Stimulated activated CD4-positive, alpha-beta T cell treated with anti-CD3 and anti-CD28 coated beads, Interleukin-1b, Interleukin-23, amount 100 ng/mL, for 1 hour (primary cell): ENCODE measurements at places on chromosomes 6 and 20.

DNA sequence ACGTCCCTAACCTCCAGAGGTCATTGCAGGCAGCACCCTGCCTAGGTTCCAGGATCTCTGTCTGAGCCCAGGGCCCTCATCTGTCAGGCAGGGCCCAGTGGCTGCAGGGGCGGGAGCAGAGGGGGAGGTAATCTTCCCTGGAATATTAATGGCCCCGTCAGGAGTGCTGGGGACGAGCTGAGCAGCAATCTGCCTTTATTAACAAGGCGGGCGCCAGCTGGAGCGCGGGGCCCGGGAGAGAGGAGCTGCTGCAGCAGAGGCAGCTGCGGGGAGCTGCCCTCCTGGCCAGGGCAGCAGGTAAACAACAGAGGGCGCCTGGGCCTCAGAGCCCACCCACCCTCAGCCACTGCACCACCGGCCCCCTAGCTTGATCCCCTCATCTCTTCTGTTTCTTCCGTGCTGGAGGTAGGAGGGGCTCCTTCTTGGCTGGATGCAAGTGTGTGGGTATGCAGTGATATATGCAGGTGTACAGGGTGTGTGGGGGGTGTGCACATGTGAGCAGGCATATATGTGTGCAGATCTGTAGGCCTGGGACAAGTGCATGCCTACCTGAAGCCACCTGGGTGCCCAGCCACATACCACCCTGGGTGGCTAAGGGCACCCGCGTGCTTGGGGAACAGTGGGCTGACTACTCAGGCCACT lies 131.8 kb upstream of the MLN start:
- DNase-seq = no peak

DNA sequence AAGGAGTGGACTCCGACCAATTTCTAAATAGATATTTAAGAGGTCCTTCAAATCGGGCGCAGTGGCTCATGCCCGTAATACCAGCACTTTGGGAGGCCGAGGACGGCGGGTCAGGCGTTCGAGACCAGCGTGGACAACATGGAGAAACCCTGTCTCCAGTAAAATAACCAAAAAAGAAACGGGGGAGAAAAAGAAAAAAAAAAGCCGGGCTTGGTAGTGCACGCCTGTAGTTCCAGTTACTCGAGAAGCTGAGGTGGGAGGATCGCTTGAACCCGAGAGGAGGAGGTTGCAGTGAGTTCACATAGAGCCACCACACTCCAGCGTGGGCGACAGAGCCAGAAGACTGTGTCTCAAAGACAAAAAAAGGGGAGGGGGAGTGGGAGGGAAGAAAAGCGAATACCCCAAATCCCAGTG lies 53.3 kb upstream of the HFE start:
- no peak for DNase-seq

DNA sequence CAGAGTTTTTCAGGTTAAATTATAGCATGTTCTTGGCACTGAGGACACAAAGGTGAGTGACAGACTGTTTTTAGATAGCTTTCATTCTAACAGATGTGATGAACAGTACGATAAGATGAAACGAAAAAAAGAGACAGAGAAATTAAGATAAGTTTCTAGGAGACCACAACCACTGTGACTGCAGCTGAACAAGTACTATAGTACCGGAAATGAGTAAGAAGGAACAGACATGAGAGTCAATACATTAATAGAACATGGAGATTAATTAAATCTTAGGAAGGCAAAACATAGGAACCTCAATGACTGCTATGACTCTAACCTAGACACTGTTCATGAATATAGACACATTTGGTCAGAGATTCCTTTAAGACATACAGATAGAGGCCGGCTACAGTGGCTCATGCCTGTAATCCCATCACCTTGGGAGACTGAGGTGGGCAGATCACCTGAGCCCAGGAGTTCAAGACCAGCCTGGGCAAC lies 40.2 kb downstream of the HBS1L start:
- DNase-seq = no peak

DNA sequence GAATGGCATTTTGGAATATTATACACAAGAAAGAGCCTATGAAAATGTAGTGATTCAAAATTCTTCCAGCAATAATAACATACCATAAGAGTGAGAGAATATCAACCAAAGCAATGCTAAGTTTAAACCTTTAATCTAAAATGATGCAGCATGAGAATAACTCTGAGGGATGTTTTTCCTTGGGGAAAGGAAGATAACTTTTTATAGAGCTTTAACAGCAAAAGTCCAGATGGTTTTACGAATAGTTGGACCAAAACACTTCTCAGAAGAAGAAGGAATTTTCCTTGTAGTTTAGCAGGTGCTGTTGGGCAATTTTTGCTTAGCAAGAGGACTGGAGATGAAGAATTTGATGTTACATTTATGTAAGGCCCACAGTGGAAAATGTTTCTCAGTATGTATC lies 1503.2 kb downstream of the HACE1 start:
- DNase-seq = no peak

GRCh38 chr6:92354270-92354829 lies 1065.0 kb downstream of the EPHA7 start:
- DNase-seq = no peak

DNA sequence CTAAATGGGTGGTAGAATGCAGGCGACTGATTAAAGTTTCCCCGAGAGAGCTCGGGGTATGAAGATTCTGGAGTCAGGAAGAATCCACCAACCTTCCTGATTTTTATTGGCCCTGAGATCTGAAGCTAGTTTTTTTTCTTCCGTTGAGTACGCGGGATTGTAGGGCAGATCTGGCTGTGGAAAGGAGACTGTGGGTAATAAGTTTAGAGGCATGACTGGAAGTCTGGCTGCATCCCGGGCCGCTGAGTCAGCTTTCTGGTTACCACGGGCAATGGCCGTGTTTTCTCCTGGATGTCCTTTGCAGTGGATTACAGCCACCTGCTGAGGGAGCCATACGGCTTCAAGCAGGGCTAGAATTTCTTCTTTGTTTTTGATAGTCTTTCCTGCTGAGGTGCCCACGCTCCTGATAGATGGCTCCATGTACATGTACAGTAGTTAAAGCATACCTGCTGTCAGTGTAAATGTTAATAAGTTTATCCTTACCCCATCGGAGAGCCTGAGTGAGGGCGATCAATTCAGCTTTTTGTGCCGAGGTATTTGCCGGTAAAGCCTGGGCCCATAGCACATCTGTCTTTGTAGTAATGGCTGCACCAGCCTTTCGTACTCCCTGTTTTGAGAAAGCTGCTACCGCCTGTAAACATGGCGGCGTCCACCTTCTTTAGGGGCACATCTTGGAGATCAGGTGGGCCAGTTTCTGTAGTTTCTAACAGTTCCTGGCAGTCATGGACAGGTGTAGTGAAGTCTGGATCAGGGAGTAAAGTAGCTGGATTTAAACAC lies 154.0 kb downstream of the TRIM27 start:
- DNase-seq = no peak

DNA sequence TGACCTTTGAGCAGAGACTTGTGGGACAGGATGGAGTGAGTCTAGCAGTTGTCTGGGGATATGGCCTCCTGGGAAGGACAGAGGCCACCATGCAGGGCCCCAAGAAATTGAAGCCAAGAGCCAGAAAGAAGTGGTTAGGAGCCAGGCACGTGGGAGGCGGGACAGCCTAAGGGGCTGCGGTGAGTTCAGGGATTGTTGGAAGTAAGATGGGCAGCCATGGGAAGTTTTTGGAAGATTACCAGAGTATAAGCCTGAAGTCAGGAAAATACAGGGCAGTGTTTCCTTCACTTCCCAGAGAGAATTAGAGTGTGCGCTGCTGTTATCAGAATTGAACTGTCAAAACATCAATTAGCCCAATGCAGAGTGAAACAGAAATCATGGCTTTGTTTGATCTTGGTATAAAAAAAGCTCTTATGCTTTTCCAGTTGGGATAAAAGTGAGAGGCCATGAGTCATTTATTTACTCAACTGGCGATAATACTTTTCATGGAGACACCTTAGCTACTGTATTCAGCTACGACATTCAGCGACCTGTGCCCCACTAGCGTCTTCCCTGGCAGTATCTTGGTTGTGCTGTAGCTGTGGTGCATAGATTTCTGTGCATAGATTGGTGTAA lies 66.9 kb downstream of the PHACTR2 start:
- no peak for DNase-seq

- DNase-seq = no peak
These were observed 84.9 kb upstream of the HMGCLL1 start for GRCh38 chr6:55663914-55664313.

DNA sequence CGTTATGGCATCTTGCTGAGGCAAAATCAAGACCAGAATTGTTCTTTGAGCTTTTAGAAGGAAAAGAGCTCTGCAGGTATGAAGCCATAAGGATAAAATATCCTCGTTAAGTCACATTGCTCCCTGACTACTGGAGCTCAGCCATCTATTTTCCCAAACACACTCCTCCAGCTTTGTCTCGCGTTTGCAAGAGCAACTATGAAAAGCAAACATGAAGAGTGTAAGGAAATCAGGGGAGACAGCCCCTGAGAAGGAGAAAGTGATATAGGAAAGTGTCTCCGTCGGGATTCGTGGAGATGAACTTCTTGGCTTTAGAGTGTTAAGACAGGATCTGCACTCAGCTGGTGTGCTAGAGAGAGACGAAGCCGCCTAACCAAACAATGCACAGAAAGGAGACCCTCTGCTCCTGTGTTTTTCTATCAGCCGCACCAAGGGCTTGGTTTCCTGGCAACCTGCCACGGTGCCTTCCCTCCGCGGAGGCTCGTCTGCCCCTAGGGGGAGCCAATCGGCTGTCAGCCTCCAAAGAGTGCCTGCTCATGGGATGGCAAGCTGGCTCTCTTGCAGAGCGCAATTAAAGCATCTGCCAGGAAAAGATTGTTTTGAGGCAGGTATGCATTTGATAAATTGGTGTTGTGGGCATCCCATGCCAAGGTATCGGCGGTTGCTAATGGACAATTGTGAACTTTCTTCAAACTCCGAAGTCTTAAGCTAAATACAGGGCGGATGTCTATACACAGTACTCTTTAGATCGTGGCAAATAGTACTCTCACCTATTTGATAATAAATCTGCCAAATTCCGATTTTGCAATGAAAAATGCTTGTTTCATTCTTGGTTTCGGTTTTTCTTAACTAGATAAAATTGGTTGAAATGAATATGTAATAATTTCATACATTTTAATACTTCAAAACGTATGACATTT lies 603.2 kb downstream of the RNF144B start:
- DNase-seq = no peak

GRCh38 chr20:12882832-12883506 lies 125.8 kb upstream of the SPTLC3 start:
- DNase-seq = no peak

DNA sequence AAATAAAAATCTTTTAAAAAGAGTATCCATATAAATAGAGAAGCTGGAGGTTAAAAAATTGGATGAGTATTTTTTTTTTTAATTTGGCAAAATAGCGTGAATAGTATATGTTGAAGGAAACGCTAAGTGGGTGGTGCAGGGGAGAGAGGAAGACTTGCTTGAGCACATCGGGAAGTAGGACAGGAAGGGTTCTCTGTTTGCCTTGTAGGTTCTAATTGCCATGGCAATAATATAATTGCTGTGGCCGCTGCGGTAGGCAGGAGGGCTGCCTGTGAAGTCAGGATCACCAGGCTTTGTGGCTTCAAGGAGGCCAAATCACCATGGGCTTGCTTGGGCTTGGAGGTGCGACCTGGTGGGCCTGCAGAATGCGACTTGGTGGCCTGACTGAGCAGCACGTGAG lies 35.1 kb downstream of the IGF2R start:
- DNase-seq = no peak

DNA sequence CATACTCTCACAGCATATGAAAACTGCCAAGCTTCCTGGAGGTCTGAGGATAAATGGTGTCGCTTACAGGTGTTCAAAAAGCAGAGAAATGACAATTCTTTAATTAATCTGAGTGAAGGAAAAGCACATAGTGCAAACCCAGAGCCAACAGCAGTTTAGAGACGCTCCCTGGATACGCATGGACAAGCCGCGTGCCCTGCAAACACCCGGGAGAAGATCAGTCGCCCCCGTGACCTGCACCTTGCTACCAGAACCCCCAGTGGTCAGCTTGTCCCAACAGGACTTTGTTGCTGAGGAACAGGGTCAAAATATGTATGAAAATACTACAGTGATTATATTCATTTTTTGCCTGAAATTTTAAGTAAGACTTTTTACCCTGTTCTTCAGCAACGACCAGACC lies 93.9 kb downstream of the PSMG4 start:
- DNase-seq = no peak

GRCh38 chr20:62925076-62925419 lies 1.3 kb downstream of the DIDO1 start:
- no peak for DNase-seq

DNA sequence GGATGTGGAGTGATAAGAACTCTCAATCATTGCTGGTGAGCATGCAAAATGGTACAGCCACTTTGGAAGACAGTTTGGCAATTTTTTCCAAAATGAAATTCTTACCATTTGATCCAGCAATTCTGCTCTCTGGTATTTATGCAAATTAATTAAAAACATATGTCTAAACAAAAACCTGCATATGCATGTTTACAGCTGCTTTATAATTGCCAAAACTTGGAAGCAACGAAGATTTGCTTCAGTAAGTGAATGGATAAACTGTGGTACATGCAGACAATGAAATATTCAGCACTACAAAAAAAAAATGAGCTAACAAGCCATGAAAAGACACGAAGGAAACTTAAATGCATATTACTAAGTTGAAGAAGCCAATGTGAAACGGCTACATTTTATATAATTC lies 55.5 kb upstream of the SMLR1 start:
- DNase-seq = no peak

- DNase-seq = no peak
These were observed 96.8 kb downstream of the PREX1 start for GRCh38 chr20:48730977-48731376.

DNA sequence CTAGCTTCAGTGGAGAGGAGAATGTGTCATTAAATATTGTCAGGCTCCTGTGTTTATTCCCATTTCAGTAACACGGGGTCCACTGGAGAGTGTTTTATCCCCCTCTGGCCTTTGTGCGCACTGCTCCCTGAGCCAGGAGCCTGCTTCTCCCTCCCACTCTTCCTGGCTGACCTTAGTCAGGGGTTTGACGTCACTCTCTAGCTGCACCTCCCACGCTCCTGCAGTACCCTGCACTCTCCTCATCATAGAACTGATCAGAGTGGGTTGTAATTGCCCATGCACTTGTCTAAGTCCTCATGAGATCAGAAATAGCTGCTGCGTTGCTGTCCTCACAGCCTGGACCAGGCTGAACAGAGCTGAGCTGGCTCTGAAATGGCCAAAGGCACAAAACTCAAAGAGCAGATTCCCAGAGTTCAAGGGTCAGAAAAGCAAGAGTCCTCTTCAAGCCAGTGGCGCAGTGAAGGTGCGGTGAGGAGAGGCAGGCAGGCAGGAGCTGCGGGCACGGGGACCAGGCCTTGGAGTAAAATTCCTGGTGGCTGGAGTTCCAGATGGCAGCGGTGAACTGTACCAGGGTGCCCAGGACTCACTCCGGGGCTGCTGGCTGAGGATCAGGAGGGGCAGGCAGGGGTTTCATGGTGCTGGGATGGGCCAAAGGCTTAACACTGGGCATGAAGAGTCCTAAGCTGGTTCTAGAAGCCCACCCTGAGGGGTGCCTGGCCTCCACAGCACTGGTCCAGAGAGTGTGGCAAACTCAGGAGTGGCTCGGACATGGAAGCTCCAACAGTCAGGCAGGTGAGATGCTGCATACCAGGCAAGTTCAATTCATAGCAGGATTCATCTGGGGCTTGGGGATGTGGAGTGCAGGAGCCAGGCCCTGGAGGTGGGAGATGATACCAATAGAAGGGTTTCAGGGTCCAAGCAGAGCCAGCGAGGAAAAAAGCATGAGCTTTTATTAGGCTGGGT lies 170.9 kb downstream of the SCP2D1 start:
- no peak for DNase-seq
